ENCODE measurements at places on chromosomes 5 and 9.

GRCh38 chr9:8206720-8207119, 407.1 kb upstream of the DMAC1 start:
- no peak for DNase-seq

DNA sequence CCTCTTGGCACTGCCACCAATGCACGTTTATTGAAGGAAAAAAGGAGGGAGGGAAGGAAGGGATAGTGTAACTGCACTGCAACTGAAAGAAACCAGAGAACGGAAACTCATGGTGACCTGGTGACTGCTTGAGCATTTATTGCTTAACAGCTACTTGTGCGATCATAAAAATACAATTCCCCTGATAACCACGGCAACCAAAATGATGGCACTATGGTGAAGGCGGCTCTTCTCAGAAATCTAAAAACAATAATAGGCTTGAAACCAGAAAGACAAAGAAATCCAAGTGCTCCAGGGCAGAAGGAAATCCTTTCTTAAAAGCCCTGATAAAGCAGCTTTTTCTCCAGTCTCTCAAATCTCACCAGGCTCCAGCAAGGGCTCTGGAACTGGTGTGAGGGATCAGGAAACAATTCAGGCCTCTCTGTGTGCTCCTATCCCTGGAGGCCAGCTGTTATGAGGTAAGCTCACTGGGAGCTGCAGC, 1.9 kb downstream of the FBXO10 start:
- no peak for DNase-seq

GRCh38 chr5:43634621-43635020, 31.6 kb downstream of the NNT start:
- no peak for DNase-seq

GRCh38 chr5:167049043-167049663, 1242.3 kb upstream of the WWC1 start:
- DNase-seq, result no peak

- DNase-seq, result no peak
These were observed 2.7 kb downstream of the NXNL2 start for GRCh38 chr9:88537761-88538091.

DNA sequence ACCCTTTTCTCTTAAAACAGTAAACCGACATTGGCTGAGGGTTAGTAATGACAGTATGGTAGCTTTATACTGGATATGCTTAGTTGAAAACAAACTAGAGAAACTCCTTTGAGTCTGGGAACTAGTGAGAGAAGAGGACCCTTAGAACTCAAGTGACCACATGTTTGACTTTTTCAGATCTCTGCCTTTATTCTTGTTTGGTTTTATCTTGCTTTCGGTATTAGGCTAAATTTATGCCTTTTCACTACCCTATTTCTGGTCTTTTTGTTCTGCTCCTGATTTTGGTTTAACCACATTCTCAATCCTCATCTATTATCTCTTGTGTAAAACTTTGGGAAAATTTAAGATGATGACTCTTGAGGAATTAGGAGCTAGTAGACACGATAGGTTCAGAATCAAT, 11.0 kb downstream of the SNAPC3 start:
- no peak for DNase-seq

DNA sequence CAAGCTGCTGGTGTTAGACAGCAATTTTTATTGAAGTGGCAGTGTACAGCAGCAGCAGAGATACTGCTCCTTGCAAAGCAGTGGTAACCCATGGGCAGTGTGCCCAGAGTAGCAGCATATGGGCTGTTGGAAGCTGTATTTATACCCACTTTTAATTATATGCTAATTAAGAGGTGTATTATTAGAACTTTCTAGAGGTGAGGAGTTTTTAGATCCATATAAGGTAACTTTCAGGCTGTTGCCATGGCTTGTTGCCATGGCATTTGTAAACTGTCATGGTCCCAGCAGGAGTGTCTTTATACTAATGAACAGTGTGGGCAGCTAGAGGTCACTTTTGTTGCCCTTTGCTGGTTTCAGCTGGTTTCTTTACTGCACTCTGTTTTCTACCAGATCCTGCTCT, 3.7 kb upstream of the PJA2 start:
- DNase-seq, result no peak

- no peak for DNase-seq
These were observed 152.1 kb downstream of the GNA14 start for GRCh38 chr9:77495834-77496671.

DNA sequence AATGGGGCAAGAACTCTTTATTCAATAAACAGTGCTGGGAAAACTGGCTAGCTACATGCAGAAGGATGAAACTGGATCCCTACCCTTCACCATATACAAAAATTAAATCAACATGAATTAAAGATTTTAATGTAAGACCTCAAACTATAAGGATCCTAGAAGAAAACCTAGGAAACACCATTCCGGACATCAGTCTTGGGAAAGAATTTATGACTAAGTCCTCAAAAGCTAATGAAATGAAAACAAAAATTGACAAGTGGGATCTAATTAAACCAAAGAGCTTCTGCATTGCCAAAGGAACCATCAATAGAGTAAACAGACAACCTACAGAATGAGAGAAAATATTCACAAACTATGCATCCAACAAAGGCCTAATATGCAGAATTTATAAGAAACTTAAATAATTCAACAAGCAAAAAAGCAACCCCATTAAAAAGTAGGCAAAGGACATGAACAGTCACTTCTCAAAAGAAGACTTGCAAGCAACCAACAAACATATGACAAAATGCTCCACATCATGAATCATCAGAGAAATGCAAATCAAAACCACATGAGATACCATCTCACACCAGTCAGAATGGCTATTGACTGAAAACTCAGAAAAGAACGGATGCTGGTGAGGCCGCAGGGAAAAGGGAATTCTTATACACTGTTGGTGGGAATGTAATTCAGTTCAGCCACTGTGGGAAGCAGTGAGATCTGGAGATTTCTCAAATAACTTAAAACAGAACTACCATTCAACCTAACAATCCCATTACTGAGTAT, 104.3 kb upstream of the MAP3K1 start:
- DNase-seq, result no peak

DNA sequence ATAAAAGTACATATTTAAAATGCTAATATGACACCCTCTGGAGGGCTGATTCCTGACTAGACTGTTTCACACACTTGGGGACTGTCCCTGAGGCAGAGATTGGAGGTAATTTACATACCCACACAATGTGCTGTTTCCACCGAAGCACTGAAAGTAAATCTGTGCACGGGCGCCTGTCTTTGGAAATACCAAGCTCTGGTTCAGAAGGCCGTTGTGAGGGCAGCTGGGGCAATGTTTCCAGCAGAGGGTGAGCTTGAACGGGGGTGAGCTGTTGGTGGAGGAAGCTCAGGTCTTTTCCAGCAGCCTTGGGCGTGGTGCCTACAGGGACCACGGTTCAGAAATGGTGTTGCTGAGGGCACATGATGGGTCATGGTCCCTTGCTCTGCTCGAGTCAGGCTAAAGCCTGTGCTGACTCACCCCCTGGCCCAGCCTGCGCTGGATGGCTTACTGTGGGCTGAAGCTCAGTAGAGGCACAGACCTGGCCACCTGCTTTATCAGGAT, 25.8 kb upstream of the HMCN2 start:
- DNase-seq, result peak; percentile 72

GRCh38 chr9:134489621-134490408, 151.8 kb upstream of the COL5A1 start:
- no peak for DNase-seq

DNA sequence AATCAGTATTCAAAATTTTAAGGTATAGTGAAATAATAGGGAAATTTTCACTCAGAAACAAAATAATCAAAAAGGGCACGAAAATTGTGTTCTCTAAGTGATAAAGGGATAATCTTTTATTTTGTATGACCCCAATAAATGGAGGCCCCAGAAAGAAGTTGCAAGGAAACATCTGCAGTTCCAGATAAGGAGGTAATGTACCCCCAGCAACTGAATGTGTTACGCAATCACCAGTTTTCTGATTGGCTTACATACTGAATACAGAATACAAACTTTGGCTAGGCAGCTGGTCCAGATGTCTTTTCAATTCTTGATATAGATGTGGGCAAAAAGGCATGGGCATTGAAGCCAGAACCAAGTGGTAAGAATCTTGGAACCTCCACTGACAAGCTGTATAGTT, 1.7 kb upstream of the TOPORS start:
- no peak for DNase-seq

DNA sequence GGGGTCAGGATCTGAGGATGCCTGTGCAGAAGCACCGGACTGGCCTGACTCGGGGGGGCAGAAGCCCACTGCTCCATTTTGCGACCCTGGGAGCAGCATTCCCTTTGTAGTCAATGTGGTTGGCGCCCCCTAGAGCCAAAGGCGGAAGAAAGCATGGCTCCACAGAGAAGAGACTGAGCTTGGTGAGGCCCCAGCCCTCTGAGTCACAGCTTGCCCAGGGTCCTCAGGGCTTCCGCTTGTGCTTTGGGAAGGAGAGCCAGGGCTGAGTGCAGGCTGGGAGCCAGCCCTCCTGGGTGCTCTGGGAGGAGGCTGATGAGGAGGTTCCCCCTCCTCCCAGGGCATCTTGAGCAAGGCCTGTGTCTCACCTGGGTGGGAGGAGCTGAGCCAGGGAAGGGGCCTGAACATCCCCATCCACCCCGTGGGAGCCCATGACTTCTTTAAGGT, 5.5 kb upstream of the AQP3 start:
- peak; percentile 82 for DNase-seq

DNA sequence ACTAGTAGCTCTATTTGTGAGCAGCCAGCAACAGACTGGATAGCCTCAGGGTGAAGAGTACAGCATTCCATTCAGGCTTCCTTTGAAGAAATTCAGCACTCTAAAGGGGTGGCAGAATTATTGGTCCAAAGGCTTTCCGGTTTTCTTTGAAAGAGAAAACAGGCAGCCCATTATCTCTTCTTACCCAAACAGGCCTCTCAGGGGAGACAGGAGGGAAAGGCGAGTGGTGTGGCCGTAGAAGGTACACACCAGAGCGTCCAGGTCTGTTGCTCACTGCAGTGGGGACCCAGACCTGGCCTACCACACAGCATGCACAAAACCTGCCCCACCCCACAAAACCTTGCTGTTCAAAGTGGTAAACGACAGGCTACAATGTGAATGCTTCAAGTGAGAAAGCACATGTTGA, 83.3 kb downstream of the ZNF608 start:
- DNase-seq, result no peak

- DNase-seq, result no peak
These were observed 4.6 kb downstream of the MRPL41 start for GRCh38 chr9:137556069-137556838.

DNA sequence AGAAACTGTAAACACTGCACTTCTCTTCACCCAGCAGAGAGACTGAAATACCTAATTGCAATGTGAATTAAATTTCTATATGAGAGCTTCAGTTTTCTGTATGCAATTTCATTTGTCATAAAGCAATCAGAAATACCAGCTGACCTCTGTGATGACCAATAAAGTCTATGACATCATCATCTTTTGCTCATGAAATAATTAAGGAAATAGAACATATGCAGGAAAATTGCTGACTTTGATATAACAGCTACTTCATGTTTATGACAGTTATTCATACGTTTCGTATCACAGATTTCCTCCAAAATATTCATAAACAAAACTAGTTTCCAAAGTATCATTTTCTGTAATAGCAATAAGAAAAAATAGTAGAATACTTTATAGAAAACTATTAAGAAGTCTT, 652.3 kb downstream of the SLCO4C1 start:
- no peak for DNase-seq
